ENCODE measurements at places on chromosomes 6 and 20. TPM values are rescaled to one million over a fixed set of nuclear protein-coding genes. Genes with fewer than 3 reads are reported as not detected.

Gene NRSN2
- 1.9 TPM for total RNA-seq

Gene PRDM13
- total RNA-seq, result not detected

Gene RHAG
- 0.57 TPM for total RNA-seq

Gene ZBTB12
- total RNA-seq, result 10.3 TPM

Gene CNR1
- total RNA-seq, result not detected

Gene L3MBTL3
- 31.5 TPM for total RNA-seq

Gene BEND3
- total RNA-seq, result 6.3 TPM

Gene RIN2
- 1.5 TPM for total RNA-seq
